ENCODE measurements at places on chromosomes 2 and 18.

DNA sequence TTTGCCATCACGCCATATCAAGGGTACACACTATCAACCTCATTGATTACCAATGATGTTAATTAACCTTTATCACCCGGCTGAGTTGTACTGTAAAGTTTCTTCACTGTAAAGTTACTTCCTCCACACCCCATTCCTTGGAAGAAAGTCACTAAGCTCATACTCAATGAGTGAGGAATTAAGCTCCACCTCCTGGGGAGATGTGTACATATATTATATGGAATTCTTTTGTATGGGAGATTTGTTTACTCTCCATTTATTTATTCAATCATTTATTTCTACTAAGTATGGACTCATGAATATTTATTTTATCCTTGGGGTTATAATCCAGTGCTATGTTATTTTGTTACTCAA, 56.8 kb downstream of the C2orf74 start:
- no peak for DNase-seq

GRCh38 chr2:109679626-109680025, 65.5 kb downstream of the SOWAHC start:
- no peak for DNase-seq

- DNase-seq: no peak
Observed at GRCh38 chr2:53568469-53568868, 199.1 kb upstream of the CHAC2 start.

- no peak for DNase-seq
Observed at GRCh38 chr2:194486326-194486725, 1170.7 kb upstream of the SLC39A10 start.

DNA sequence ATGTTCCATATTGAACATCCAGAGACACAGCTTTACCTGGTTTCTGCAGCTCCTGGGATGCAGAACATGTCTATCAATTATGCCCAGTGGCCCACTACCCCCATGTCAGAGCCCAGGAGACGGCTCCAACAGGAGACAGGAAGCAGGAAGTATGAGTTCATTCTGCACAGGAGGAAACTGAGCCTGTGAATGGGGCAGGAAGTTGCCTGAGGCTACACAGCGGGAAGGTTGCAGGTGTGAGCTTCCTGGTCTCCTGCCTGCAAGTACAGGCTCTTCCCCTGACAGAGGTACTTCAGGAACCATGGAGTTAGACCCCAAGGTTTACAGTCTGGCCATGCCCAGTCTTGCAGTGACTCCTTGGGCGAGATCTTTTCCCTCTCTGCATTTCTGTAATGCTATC, 2.8 kb upstream of the BOK start:
- DNase-seq: no peak

GRCh38 chr2:33247365-33247764, 229.1 kb upstream of the RASGRP3 start:
- DNase-seq: no peak

DNA sequence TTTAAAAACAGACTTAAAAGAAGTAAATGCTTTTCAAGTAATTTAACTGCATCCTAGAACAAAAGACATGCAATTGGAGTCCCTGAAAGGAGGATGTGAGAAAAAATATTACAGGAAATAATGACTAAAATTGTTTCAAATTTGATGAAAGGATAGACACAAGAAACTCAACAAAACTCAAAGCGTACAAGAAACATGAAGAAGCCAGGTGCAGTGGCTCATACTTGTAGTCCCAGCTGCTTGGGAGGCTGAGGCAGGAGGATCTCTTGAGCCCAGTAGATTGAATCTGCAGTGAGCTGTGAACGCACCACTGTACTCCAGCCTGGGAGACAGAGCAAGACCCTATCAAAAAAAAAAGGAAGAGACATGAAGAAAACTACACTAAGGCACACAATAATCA, 118.1 kb upstream of the SLC39A10 start:
- DNase-seq: no peak

- DNase-seq: no peak
Observed at GRCh38 chr2:29657674-29658073, 263.7 kb downstream of the ALK start.
